ENCODE measurements at places on chromosomes 1 and 21.

DNA sequence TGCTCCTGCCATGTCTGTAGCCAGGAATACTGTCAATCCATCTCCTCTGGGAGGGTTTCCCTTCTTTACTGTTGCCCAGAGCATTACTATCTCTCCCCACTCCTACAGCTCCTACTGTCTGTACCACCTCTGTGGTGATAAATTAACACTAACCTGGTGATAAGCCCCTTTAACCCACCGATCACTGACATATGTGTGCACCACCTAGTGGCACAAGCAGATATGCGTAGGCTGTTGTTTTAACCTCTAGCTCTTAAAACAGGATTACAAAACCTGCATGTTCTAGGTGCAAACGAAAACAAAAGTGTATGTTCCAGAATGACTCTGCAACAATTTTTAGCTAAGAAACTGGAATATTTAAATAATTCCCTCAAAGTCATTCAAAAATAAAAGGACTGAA lies 93.9 kb upstream of the BEND5 start:
- no peak for DNase-seq

- peak; percentile 58 for DNase-seq
These were observed at the start of gene CR2 for GRCh38 chr1:207454046-207454964. TSS of gene CR2 (plus strand) at chr1:207454328. CDS start at chr1:207454419, 91 bp downstream.

DNA sequence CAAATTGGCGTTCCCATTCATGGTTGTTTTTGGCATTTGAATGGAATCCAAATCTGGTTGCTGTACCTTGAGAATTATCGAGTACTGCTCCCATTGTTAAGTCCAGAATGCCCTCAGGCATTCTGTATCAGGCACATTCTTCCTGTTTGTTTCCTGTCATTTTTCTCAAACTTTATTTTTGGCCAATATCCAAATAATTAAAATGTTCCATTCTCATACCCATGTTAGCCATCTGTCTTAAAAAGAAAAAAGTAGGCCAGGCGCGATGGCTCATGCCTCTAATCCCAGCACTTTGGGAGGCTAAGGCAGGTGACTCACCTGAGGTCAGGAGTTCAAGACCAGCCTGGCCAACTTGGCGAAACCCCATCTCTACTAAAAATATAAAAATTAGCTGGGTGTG lies 29.3 kb upstream of the SHISA4 start:
- no peak for DNase-seq

GRCh38 chr1:232987046-232987773 lies 36.8 kb downstream of the NTPCR start:
- no peak for DNase-seq

DNA sequence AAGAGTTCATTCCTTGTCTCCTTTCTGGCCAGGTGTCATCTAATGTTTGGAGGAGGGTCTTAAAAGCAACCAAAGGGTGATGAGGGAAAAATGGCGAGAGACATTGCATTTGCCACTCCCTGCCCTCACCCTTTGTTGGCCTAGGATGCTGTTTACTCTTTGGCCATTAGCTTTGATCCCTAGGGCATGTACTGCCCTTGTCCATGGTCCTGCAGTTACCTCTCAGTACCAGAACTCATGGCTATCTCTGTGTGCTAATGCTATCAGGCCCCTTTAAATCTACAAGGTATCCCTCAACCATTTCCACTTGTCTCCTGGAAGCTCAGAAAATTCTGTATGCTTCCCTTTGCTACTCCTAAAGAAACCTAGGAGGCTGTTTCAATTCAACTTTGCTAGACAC lies 424.8 kb upstream of the PLXNA2 start:
- no peak for DNase-seq

GRCh38 chr1:9904596-9904995 lies 5.5 kb downstream of the CTNNBIP1 start:
- DNase-seq, result no peak

DNA sequence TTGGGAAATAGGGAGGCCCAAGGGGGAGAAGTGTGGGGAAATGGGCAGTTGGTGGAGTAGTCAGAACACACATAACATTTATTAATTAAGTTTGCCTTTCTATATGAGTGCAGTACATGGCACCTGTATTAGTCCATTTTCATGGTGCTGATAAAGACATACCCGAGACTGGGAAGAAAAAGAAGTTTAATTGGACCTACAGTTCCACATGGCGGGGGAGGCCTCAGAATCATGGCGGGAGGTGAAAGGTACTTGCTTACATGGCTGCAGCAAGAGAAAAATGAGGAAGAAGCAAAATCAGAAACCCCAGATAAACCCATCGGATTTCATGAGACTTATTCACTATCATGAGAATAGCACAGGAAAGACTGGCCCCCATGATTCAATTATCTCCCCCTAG lies 1.6 kb upstream of the SLC35A3 start:
- no peak for DNase-seq

GRCh38 chr1:24795236-24795635 lies 50.0 kb downstream of the CLIC4 start:
- no peak for DNase-seq

- DNase-seq, result no peak
These were observed 2.0 kb downstream of the SLC6A17 start for GRCh38 chr1:110152133-110152785.

- no peak for DNase-seq
These were observed 62.6 kb upstream of the MACF1 start for GRCh38 chr1:39141925-39142324.

DNA sequence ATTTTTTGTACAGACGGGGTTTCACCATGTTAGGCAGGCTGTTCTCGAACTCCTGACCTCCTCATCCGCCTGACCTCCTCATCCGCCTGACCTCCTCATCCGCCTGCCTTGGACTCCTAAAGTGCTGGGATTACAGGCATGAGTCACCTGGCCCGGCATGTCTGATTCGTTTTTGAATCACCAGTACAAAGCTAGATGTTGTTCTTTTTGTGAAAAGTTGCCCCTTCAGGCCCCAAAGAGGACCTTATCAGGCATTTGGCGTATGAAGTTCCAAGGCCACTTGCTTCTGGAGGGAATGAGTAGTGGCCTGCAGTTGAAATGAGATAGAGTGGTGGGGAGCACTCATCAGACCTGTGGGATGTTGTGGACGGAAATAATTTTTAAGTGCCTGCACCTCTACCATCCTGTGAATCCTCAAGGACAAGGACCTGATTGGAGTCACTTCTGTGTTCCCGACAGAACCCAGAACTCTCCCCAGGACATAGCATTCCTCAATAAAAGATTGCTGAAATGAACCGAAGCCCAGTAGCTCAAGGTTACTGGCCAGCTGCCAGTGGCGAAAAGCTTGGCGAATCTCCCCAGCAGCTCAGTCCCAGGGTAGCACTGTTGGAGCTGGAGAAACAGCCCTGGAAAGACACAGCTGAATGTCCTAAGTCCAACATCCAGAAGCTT lies 50.1 kb downstream of the NDUFS5 start:
- no peak for DNase-seq

- no peak for DNase-seq
These were observed 24.6 kb upstream of the PEX19 start for GRCh38 chr1:160309571-160309970.

DNA sequence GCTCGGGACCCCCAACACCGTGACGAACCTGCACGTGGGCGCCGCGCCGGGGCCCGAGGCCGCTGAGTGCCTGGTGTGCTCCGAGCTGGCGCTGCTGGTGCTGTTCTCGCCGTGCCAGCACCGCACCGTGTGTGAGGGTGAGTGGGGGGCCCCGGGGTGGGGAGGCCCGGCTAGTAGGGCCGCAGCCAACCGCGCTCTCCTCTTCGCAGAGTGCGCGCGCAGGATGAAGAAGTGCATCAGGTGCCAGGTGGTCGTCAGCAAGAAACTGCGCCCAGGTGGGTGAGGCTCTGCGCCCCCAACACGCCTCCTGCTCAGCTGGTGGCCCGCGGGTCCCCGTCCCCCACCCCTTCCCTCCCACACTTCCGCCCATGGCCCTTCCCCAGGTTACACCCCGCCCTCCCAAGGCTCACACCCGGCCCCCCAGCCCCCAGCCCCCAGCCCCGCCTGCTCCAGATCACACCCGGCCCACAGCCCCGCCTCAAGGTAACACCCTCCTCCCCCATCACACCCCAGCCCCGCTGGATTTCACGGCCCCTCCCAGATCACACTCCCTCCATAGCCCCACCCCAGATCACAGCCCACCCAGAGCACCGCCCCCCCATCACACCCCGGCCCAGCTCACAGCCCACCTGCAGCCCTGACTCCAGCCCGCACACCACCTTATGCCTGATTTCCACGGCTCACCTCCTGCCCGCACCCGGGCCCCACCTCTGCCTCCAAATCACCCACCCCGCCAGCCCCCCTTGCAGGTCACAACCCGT lies 2.4 kb upstream of the MMP23B start:
- peak; percentile 67 for DNase-seq

DNA sequence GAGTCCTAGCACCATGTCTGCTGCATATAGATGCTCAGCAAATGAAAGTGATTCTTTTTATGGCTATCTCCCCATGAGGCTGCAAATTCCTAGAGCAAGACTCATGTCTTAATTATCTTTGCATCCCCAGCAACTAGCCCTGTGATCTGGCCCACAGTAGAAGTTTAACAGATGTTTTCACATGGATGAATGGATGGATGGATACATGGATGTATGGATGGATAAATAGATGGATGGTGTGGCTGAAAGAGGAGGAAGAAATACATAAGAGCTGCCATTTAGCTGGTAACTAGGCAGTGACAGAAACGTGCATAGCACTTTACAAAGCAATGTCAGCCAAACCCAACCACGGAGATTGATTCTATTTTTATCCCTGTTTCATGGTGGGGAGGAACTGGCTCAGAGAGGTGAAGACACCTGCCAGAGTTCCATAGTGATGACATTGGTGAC lies 32.7 kb upstream of the ZBTB40 start:
- DNase-seq, result no peak

DNA sequence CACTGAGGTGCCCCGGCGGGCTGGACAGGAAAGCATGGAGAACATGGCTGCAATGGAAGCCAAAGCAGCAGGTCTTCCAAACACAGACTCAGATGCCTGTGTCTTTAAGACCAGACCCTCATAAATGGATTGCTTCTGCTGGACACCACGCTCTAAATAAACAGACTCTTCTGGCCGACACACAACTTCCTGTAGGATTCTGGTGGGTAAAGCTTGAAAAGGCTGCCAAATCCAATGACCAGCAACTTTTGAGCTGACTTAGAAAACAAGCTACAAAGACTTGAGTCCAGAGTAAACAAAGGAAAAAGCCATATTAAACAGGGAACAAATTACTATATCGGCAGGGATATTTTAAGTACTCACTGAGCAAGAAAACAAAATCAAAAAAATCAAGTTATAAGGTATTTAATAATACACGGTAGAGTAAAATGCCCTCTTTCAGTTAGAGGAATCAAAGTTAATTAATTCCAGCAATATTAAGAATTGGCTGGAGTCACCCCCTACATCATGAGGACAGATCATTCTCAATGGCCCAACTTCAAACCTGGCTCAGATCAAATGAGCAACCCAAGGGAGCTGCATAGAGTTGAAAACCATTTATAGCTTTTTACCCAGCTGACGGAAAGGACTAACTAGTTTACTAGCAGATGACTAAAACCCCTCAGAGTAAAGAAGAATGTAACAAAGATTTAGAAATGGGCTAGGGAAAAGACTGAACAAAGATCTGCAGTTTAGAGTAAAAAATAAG lies 102.4 kb downstream of the TGFBR3 start:
- DNase-seq, result no peak

- no peak for DNase-seq
These were observed 7.7 kb upstream of the ARHGAP30 start for GRCh38 chr1:161077426-161077825.

All from activated naive CD4-positive, alpha-beta T cell treated with Interleukin-2 at 50 U/mL for 16 hours (primary cell).